ENCODE measurements at places on chromosomes 3 and 15.

GRCh38 chr3:144241404-144241803 lies 269.8 kb downstream of the DIPK2A start:
- DNase-seq = no peak

DNA sequence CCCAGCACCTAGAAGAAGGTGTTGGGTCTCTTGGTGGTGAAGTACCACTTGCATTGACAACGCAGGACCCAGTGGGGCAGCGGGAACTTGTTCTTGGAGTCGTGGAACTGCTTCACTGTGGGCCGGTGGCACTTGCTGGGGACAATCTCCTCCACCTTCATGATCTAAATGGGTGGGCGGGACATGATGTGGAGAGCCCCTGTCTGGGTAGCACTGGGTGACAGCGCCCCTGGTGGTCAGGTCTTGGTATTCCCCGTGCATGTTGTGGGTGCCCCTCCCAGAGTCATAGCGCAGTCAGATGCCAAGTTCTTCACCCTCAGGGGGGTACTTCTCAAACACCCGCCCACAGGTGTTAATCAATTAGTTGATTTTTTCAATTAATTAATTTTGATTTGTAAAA lies 60.2 kb downstream of the AGBL1 start:
- no peak for DNase-seq

- no peak for DNase-seq
Observed at GRCh38 chr3:111332488-111333080, 209.4 kb upstream of the CD96 start.

- no peak for DNase-seq
Observed at GRCh38 chr15:76340198-76340802, 3.7 kb downstream of the ISL2 start.

GRCh38 chr15:39417366-39418134 lies 163.3 kb upstream of the THBS1 start:
- no peak for DNase-seq

- no peak for DNase-seq
Observed at GRCh38 chr15:47374222-47374621, 343.1 kb upstream of the SEMA6D start.

GRCh38 chr15:82751308-82751707 lies 41.6 kb upstream of the AP3B2 start:
- no peak for DNase-seq

GRCh38 chr3:101038393-101038792 lies 45.2 kb upstream of the ABI3BP start:
- no peak for DNase-seq

GRCh38 chr15:93231261-93231925 lies 142.4 kb upstream of the RGMA start:
- DNase-seq = peak; percentile 58

DNA sequence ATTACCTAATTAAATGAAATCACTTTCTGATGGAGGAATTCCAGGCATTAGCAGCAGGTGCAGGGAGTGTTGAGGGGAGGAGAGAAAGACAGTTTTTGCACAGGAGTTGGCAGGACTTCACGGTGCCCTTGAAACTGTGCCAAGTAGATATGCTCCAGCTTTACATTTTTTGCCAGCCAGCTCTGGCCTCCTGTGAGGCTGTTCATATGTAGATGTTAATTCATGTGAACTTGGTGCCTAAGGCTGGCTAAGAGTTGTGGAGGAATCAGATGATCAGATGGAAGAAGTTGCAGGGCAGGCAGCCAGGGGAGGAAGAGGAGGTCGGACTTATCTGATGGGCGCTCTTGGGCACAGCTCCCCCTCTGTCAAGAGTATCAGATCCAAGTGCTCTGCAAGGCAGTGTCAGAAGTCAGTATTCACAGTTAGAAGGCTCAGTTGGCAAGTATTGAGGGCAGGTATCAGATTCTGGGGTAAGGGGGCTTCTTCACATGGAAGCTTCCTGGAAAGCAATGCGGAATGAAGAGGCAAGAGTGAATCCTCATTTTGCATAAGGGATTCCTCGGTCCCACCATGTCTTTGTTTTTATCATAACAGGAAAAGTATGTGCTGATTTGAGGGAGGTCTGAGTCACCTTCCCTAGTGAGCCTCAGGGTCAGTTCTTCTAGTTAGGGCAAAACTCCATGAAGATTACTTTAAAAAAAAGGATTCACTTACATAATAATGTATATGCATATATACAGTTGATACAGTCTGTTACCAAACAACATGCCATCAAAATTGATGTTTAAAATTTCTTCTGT lies 172.6 kb upstream of the UMPS start:
- no peak for DNase-seq

DNA sequence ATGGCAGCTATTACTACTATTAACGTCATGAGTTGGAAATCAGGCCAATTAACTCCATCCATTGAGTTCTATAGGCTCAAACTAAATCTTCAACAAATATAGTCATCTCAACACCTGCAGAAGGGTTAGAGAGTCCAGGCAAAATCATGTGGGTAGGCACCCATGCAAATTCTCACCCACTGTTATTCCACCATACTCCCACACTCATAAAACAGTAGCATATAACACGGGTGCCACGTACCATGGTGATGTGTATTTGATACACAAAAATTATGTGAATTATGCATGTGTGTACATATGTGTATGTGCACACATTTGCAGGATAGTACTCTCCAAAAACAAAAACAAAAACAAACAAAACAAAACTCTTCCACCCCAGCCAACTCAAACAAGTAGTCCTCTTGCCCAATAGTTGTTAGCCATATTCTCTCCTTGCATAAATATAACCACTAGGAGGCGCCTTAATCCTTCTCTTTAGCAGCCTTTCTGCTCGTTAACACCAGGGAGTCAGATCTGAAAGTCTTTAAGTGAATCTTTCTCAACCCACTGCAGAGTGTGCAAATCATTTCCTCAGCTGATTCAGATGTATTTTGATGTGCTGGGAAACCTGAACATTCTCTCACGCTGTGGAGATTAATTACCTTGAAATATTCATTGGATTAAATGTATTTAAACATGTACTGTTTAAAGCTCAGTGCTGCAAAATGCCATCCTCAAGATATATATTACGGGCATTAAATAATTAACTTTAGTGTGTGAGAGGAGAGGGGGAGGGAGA lies 38.0 kb upstream of the COPB2 start:
- DNase-seq = peak; percentile 35

DNA sequence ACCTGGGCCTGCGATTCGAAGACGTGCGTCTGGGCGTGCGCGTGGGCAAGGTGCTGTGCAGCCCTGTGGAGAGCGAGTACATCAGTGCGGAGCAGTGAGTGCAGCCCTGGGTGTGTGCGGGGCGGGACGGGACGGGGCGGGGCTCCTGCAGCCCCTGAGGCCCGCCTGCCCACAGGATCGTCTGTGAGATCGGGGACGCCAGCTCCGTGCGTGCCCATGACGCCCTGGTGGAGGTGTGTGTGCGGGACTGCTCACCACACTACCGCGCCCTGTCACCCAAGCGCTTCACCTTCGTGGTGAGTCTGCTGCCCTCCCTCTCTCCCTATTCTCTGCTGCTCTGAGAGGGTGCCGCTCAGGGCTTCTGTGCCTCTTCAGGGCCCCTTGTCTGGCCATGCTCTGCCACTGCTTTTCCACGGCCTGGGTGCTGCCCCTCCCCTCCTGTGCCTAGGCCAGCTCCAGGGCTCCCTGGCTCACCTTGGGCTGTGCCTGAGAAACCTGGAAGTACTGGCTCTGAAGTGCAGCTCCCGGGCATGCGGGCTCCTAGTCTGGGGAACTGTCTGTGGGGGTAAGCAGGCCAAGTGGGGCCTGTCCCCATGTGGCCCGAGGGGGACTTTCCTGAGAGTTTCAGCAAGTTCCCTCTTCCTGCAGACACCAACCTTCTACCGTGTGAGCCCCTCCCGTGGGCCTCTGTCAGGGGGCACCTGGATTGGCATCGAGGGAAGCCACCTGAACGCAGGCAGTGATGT lies 31.8 kb downstream of the PLXNA1 start:
- no peak for DNase-seq

- peak; percentile 65 for DNase-seq
Observed at GRCh38 chr15:75349851-75350588, 3.2 kb downstream of the NEIL1 start.
